ENCODE measurements at places on chromosomes 16 and 17.
A peak's percentile ranks its signal among the peaks of the same experiment; 100 is the strongest.

GRCh38 chr17:81651692-81652091 lies 4.7 kb downstream of the PDE6G start:
- no peak for DNase-seq

DNA sequence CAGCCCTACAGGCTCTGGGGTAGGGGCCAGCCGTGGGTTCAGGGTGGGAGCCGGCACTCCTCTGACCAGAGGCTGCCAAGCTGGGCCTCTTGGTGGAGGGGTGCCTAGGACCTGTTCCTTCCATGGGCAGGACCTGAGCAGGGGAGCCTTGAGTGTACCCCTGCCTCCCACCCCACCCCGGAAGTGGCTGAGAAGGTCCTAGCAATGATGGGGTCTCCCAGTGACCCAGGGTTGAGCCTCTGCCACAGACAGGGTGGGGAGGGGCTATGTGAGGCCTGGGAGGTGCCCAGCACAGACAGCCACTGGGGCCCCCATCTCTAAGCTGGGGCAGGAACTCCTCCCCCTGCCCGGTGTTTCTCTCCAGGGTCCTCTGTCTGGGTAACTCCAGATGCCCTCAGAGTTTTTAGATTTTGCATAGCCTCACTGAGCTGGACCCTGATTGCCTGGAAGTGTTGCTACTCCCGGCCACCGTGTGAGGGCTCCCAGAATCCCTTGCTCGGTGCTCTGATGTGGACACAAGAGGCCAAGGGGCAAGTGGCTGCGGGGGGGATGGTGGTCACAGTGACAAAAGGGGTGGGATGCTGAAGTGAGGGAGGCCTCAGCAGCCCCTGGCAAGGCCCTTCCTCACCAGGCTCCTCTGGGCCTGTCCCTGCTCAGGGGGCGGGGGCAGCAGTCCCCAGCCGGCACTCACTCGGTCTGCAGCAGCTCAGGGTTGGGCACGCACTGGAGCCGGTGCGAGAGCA lies 6.4 kb upstream of the MTSS2 start:
- DNase-seq, result no peak

DNA sequence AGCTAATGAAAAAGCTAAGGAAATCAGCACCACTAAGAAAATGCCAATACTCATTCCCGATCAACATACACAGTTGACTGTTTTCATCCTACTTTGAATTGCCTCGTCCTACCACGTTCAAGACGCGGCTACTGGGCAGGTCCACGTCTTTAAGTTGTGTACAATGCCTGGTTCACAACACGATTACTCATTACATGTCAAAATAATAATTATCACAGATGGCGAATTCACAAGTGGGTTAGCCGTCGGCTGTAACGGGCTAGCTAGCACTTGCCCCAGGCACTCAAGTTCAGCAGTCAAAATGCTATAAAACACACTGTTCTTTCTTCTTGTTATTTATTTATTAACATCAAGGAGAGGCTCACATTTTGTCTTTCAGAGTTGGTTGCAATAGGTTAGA lies 124.2 kb downstream of the ZFHX3 start:
- DNase-seq, result no peak

GRCh38 chr17:76742958-76743357 lies 5.0 kb downstream of the MFSD11 start:
- peak; percentile 30 for DNase-seq

- no peak for DNase-seq
Observed at GRCh38 chr17:14792746-14793145, 472.4 kb downstream of the PMP22 start.

- DNase-seq, result peak; percentile 32
Observed at GRCh38 chr17:2929881-2930533, 133.4 kb downstream of the OR1D5 start.

- no peak for DNase-seq
Observed at GRCh38 chr17:35596072-35596471, 8.9 kb downstream of the AP2B1 start.

DNA sequence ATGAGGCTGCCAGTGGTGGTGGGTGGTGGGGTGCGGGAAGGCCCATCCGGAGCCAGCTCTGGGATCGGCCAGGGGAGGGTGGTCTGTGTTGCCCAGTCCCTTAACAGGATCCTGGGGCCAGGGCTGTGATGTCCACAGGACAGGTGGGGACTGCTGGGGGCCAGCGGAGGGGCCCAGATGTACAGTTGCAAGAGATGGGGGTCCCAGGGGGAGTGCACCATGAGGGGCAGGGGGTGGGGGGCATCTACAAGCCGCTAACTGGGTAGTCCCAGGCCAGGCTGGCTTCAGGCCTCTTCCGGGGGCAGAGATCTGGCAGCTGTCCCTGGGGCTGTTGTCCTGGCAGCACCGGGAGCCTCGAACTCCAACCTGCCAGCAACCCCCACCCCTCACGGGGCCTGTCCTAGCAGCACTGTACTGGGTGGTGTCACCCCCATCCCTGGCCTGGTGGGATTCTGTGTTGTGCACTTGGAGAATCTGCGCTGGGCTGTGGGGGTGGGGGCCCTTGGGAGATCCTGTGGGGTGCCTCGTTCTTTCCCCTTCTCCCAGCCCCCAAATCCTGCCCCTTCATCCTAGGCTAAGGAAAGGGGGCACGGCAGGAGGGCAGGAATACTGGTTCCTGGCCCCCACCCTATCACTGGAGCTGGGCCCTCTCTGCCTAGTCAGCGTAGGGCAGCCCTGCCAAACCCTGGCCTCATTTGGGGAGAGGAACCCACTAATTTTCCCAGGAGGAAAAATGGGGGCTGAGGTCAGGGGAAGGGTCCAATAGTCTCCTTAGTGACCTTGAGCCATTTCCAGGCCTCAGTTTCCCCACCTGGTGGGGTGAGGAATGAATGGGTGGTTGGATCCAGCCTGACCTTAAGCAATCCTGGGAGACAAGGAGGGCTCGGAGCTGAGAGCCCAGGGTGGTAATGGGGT lies 1.4 kb downstream of the MTSS2 start:
- DNase-seq, result no peak

DNA sequence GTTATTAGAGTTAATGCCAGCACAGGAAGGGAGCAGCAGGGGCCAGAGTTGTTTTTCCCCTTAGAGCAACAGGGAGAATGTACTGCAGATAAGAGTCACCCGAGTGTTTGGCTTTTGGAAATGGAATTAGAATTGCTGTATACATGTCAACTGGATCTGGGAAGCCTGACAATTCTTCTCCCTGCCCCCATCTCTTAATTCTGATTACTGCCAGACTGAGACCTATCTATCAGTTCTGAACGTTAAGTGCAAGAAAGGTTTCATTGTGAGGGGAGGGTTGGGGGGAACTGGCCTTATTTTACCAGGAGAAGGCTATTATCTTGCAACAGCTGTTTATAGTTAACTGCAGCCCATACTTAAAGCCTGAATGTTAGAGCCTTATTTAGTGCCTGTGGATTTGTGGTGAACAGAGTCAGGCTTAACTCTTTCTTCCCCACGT lies 424.5 kb upstream of the CDH11 start:
- DNase-seq, result no peak

- peak; percentile 18 for DNase-seq
Observed at GRCh38 chr17:34584805-34585416, 5.5 kb downstream of the TMEM132E start.

DNA sequence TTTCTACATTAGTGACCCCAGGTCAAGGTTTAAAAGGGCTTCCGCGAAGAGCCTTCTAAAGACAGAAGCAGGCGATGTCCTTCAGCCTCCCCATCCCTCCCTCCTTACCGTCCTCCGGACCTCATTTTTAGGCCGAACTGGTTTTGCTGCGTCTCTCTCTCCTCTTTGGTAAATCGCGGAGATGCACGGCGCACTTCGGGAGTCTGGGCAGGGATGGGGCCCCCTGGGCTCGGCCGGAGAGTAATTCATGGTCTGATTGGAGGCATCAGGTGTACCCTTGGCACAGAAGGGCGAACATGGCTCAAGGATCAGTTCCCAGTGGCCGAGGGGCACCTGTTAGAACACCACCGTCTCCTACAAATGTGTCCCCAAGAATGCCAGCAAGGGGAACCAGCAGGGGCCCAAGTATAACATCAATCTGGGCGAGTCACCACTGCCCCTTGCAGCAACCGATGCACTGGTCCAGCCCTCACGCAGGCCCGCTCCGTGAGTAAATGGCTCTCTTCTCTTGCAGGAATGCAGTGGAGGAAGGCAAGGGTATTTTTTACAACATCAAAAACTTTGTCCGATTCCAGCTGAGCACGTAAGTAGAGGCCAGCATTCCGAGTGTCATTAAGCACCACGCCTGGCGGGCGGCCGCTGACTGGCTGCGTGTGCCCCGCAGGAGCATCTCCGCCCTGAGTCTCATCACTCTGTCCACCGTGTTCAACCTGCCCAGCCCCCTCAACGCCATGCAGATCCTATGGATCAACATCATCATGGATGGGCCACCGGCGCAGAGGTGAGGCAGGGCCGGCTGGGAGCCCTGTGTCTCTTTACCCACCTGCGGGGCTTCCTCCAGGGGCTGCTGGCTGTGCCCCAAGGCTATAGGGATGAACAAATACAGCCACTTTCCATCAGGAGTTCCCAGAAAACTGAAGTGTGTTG lies 45.6 kb downstream of the MEAK7 start:
- DNase-seq, result no peak

DNA sequence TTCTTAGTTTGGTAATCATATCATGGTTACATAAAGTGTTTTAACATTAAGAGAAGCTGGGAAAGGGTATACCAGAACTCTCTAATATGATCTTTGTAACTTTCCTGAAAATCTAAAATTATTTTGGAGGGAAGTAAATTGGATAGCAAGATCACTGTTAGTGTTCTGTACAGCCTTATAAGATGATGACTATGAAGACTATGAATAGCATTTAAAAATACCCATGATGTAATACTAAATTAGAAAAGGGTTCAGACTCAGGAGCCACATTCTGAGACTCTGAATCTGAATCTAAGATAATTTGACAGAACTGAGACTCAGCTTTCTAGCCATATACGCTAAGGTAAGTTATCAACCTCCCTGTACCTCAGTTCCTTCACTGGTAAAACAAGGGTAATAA lies 208.0 kb upstream of the C17orf78 start:
- no peak for DNase-seq

- no peak for DNase-seq
Observed at GRCh38 chr17:76173474-76173873, 32.4 kb upstream of the FOXJ1 start.

DNA sequence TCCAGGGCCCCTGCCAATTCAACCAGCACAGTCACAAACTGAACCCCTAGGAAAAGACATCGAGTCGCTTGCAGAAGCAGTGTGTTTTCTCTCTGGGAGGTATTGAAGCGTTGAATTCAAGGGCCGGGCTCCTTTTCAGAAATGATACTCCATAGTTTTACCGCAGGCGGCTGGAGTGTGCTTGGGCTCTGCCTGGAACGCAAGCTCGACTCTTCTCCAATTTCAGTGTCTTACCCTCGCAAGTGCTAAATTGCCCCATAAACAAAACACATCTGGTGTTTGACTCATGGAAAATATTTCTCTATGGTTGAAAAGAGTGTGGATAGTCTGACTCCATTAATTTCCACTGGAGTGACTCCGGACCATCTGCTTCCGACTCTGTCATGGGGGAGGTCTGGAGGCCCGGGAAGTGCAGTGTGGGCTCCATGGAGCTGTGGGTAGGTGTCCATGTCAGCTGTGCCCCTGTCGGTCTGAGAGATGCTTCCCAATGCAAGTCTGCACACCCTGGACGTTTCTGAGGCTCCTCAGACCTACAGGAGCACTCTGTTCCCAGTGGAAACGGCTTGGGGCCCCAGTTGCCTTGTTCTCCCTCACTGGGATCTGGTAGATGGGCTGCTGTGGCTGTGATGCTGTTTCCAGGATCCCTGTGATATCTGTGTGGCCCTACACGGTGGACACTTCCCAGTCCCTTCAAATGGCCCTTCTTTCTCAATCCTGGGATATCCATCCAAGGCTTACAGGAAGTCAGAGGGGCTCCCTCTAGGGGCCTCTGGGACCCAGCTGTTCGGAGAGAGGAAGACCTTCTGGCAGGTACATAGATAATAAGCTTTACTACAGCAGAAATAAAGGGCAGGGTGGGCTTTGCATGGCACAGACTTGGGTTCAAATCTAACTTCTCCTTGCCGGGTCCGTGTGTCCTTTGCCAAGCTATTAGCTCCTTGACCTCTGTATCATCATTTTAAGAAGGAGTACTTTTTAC lies 119.8 kb upstream of the CDH13 start:
- DNase-seq, result no peak

GRCh38 chr16:13863075-13863765 lies 56.7 kb upstream of the ERCC4 start:
- no peak for DNase-seq

DNA sequence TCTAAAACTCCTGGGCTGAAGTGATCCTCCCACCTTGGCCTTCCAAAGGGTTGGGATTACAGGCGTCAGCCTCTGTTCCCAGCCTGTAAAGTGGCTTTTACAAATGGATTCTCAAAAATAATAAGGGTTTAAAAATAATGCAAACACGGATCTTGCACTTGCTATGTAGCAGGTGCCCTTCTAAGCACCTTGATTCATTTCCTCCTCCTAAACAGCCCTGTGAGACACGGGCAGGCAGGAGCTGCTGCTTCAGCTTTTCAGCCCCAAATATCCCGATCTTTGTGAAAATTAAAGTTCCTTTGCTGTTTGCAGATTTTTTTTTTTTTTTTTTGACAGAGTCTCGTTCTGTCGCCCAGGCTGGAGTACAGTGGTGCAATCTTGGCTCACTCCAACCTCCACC lies 31.7 kb downstream of the NAGPA start:
- no peak for DNase-seq

Data from suppressor macrophage (primary cell).